ENCODE measurements at places on chromosomes 6 and 20.

- no peak for DNase-seq
Observed at GRCh38 chr6:169720207-169720855, 4.0 kb downstream of the PHF10 start.

DNA sequence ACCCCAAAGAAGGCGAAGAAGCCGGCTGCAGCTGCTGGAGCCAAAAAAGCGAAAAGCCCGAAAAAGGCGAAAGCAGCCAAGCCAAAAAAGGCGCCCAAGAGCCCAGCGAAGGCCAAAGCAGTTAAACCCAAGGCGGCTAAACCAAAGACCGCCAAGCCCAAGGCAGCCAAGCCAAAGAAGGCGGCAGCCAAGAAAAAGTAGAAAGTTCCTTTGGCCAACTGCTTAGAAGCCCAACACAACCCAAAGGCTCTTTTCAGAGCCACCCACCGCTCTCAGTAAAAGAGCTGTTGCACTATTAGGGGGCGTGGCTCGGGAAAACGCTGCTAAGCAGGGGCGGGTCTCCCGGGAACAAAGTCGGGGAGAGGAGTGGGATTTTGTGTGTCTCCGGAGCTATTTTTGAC, 69.6 kb downstream of the HFE start:
- DNase-seq = peak; percentile 81

DNA sequence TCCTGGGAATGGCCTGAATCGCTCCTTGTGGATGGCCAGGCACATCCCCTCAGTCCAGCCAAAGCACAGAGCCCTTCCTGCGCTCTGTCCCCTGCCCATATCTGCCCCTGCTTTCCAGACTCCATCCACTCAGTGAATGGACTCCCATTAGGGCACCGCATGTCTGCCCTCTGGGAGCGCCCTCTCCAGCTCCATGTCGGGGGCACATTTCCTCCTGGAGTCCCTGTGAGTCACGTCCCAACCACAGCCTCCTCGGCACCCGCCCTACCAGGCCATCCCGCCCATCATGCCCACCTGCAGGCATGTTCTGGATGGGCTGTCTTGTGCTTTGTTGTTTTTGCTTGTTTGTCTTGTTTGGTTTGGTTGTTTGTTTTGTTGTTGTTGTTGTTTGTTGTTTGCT, 96.8 kb downstream of the PSMB1 start:
- DNase-seq = no peak

GRCh38 chr20:40532103-40532502, 156.9 kb downstream of the MAFB start:
- no peak for DNase-seq

DNA sequence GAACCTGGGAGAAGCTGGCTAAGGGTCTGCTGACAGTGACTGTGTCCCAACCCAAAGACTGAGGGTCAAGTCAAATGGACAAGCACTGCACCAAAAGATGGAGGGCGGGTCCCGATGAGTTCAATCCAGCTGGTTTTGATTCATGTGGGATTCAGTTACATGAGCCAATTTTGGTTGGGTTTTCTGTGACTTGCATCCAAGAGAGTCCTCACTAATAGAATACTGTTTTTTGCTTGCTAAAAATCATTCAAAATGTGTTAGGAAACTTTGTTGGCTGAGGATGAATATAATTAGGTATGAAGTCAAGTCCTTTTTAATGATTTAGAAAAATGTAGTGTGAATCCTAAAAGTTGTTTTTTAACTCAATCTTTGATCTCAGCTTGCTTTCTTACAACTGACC, 323.8 kb upstream of the NOX3 start:
- no peak for DNase-seq

DNA sequence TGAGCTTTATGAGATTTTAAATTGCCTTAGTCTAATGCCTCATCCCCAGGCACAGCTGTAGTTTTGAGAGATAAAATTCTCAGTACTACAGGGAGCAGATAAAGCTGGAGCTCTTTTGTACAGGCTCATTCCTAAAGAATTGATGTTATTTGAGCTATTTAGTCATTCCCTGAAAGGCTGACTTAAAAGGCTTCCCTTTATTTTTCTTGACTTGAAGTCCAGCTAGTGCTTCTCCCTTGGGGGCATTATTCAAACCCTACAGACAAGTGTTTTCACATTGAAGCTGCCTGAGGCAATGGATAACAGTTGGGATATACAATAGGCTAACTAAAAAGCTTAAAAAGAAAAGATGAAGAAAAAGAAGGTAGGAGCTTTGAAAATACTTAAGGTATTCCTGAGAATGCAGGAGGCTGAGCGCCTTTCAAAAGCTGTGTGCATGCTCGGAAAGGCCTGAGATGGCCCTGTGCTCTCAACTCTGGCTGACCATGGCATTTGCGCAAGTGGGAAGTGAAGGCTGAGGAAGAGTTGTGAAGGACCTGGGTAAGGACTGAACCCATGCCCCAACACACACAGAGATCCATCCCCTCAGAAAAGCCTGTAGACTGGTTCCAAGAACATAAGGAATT, 315.1 kb downstream of the SMOC2 start:
- no peak for DNase-seq

GRCh38 chr6:139686308-139686707, 311.9 kb upstream of the CITED2 start:
- DNase-seq = no peak

DNA sequence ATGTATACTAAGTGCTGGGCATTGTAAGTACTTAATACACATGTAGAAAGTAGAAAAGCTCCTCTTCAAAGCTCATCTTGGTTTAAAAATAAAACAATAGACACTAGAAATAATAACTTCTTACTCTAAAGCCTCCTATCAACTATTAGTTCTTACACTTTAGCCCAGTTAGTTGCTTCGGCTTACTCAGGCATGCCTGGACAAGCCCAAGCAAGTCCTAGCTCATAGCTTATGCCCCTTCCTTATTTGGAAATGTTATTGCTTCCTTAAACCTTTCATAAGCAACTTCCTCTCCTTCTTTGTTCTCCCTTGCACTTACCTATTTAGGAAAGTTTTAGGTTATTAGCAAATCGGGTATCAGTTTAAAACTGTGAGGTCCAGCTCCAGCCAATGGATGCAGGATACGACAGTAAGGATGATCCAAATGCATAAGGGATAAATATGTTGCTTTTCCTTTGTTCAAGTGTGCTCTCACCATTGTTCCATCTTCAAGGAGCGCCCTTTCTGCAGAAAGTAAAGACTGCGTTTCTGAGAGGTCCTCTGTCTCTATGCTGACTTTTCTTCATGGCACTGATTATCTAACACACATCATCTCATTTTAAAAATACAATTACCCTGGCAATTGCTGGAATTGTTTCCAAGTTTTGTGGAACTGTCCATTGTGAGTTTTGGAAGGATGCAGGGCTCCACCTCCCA, 12.3 kb downstream of the TMEM30A start:
- DNase-seq = no peak

GRCh38 chr20:23340524-23340923, 10.1 kb upstream of the NXT1 start:
- peak; percentile 75 for DNase-seq

- DNase-seq = no peak
Observed at GRCh38 chr6:111591901-111592461, 13.7 kb downstream of the TRAF3IP2 start.

GRCh38 chr20:5864428-5864827, 85.9 kb downstream of the TRMT6 start:
- DNase-seq = no peak

- no peak for DNase-seq
Observed at GRCh38 chr6:142764311-142764710, 180.7 kb downstream of the HIVEP2 start.

- DNase-seq = no peak
Observed at GRCh38 chr20:15889061-15889460, 684.2 kb downstream of the KIF16B start.

DNA sequence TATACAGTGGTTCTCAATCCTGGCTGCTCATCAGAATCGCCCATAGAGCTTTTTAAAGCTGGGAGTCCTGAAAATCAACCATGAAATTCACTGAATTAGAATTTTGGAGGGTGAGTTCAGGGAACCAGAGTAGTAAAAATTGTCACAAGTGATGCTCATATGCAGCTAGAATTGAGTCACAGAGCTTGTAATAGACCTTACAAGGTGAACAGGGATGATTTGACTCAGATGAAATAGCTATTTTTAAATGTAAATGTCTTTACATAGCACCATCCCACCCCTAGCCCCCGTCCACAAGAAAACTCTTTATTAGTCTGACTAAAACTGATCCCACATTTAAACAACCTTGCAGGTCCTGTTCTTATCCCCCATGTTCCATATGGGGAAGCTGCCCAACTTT, 531.7 kb downstream of the LMBRD1 start:
- DNase-seq = no peak

- DNase-seq = no peak
Observed at GRCh38 chr6:28606424-28607391, 81.0 kb downstream of the GPX5 start.

GRCh38 chr6:26475823-26476729, 18.3 kb downstream of the BTN2A1 start:
- no peak for DNase-seq
